ENCODE measurements at places on chromosomes 4 and X.

- DNase-seq, result no peak
These were observed 124.7 kb upstream of the LNX1 start for GRCh38 chr4:53716011-53716410.

GRCh38 chr4:134518574-134519217, 317.1 kb upstream of the PABPC4L start:
- DNase-seq, result no peak

- DNase-seq, result no peak
These were observed 7.8 kb upstream of the SH3TC1 start for GRCh38 chr4:8191136-8191747.

DNA sequence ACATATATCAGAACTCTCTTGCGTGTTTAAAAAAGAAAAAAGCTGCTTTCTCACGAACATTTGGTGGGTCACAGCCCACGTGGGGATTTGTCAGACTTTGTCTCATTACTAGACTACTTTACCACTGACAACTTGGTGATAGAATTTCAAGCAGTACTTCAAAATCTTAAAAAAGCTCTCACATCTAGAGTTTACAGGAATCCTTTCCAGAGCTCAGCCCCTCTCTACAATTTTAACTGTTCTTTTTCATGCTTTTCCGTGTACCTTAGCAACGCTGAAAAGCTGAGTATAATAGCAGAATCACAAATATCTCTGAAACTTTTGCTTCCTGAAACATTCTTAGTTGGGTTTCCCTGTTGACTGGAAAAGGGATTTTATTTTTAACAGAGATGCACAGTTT, 50.2 kb downstream of the SMAD1 start:
- DNase-seq, result no peak

- DNase-seq, result peak; percentile 34
These were observed 108.0 kb downstream of the ITM2A start for GRCh38 chrX:79259073-79259689.

- DNase-seq, result no peak
These were observed 966 bp upstream of the KIAA0232 start for GRCh38 chr4:6781561-6781960.

Data from T follicular helper cell (primary cell).